Pulmonary artery endothelial cell (primary cell): ENCODE measurements at places on chromosomes 2 and 18. TPM values are rescaled to one million over a fixed set of nuclear protein-coding genes. Genes with fewer than 3 reads are reported as not detected.

Gene KLF7
- total RNA-seq, result 14.0 and 31.5 TPM in 2 replicates

Gene ACTG2
- not detected in 2 replicates for total RNA-seq

Gene FNDC4
- 35.0 and 47.0 TPM in 2 replicates for total RNA-seq

Gene PTMA
- 1,274 and 1,552 TPM in 2 replicates for total RNA-seq

Gene UXS1
- 29.3 and 35.6 TPM in 2 replicates for total RNA-seq

Gene CDH19
- not detected in 2 replicates for total RNA-seq

Gene CHMP1B
- total RNA-seq, result 48.0 and 63.4 TPM in 2 replicates

Gene EGR4
- not detected in 2 replicates for total RNA-seq

Gene REEP1
- total RNA-seq, result 0.25 and 0.26 TPM in 2 replicates

Gene CDH2
- 31.6 and 36.5 TPM in 2 replicates for total RNA-seq

Gene ALLC
- total RNA-seq, result not detected in 2 replicates

Gene CAPN14
- 0.07 TPM in 1 of 2 replicates, not detected in the other for total RNA-seq

Gene KCNE4
- total RNA-seq, result not detected in 2 replicates

Gene PSMG2
- total RNA-seq, result 69.1 and 89.0 TPM in 2 replicates

Gene B4GALT6
- total RNA-seq, result 9.1 and 12.2 TPM in 2 replicates

DNA sequence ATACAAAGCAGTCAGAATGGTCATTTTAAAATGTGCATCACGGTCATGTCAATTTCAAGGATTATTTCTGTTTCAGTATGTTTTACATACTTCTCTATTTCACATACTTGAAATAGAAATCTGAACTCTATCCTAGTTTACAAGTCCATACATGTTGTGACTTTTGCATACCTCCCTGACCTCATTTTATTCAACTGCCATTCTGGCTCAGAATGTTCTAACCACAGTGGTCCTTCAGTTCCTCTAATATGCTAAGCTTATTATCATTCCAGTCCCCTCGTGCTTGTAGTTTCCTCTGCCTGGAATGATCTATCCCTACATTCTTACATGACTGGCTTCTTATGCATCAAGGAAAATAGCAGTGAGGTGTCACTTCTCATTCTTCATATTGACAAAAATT, 295.6 kb downstream of the KIAA1328 start:
- DNase-seq, result no peak

- no peak for DNase-seq
These were observed 100.1 kb downstream of the THADA start for GRCh38 chr2:43495727-43496126.

DNA sequence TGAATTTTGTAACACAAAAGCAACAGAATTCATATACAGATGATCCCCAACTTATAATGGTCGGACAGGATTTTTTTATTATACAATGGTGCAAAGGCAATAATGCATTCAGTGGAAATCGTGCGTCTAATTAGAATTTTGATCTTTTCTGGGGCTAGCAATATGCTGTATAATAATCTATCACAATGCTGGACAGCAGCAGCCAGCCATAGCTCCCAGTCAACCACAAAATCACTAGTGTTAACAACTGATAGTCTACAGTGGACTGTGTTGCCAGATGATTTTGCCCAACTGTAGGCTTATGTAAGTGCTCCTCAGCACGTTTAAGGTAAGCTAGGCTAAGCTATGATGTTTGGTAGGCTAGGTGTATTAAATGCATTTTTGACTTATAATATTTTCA, 399.0 kb upstream of the SLC39A10 start:
- no peak for DNase-seq

GRCh38 chr2:5913711-5914395, 221.7 kb downstream of the SOX11 start:
- no peak for DNase-seq

- no peak for DNase-seq
These were observed 20.7 kb upstream of the COPS8 start for GRCh38 chr2:237065071-237065377.

DNA sequence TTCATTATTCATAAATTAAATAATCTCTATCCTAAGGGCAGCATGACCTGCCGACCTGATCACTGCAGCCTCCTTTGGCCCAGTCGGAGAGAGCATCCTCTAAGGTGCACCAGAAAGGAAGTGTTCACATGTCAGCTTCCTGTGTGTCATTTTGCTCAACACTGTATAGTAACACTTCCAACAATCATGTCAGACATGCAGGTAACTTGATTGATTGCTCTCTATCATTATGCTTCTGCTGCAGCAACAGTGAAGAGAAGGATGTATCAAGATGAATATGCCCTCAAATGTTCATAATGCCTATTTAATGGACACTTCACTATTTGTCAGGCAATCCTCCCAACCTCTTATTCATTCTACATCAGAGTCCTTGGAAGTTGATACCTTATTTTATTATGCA, 332.3 kb downstream of the CDH7 start:
- DNase-seq, result no peak

- no peak for DNase-seq
These were observed 14.6 kb upstream of the RIT2 start for GRCh38 chr18:43129946-43130524.

DNA sequence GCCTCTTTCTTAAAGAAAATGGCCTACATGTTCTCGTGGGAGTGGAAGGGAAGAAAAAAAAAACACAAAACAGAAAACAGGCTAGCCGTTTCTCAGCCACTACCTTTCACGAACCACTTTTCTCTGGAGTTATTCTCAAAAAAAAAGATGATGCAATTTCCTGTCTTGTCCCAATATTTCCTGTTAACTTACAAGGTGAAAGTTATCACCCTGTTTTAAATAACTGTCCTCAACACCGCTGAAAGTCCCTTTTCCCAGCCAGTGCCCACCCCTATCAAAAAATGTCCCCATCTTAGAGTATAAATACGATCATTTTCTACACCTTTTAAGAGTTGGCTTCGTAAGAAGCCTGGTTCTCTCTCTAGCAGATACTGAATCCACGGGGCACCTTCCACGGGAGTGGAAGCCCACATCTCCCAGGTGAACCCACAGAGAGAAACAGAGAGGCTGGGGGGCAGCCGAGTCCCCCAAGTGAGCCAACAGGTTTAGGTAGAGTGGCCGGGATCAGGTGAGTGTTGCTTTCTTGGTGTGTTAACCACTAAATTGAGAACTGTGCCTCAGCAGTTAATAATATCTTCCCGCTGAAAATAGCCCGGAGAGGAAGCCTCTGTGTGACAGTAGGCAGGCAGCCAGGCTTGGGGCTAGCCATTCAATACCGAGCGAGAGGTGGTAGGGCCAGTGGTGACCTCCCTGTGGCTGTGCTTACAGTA, 15.9 kb downstream of the SMAD7 start:
- no peak for DNase-seq

DNA sequence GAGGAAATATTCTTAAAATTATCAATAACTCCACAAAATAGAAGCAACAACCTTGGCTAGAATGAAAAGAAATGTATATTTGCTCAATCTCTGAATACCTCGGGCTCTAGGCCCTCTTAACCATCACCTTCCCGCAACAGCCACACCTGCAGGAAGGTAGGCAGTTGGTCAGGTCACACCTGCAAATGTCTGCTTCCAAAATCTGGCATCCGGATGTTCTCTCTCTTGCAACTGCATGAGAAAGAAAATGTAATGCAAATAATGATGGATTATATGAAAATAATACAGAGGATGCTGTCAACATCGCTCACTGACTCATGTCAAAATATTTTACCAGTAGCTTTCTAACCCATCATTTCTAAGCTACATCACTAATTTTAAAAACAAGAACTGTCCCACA, 148.3 kb downstream of the SATB2 start:
- no peak for DNase-seq

- DNase-seq, result no peak
These were observed 584.0 kb downstream of the SATB2 start for GRCh38 chr2:198873503-198874471.

- DNase-seq, result no peak
These were observed 29.9 kb upstream of the RUFY4 start for GRCh38 chr2:218039171-218039570.

DNA sequence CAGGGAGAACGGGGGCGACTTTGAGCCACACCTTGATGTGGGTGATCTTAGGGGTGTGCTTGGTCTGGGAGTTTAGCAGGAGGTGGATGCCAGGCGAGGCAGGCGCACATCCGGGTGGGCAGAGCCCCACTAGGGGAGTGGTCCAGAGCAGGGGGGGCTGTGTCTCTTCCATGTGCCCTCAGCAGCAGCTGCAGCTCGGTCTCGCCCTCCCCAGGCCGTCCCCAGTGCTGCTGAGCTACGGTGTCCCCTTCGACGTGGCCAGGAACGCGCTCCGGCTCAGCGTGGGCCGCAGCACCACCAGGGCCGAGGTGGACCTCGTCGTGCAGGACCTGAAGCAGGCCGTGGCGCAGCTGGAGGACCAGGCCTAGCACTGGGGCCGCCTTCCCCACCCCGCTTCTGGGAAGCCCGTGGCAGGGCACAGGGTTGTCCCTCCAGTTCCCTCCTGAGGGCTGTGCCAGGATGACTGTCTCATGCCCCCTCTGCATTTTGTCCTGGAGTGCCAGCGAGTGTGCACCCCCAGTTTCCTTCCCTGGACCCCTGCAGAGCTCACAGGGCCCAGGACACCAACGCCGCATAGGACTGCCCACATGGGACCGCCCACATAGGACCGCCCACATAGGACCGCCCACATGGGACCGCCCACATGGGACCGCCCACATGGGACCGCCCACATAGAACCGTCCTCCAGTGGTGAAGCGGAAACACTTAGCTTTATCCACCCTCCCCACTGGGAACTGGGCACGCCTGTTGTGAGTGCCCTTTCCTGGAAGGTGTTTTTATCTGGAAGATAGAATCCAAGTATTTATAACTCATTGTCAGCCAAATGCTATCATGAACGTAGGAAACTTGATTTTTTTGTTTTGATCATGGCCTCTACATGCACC, 1.9 kb upstream of the ESPNL start:
- DNase-seq, result peak; percentile 10

GRCh38 chr2:217996361-217996760, 6.4 kb downstream of the TNS1 start:
- no peak for DNase-seq

DNA sequence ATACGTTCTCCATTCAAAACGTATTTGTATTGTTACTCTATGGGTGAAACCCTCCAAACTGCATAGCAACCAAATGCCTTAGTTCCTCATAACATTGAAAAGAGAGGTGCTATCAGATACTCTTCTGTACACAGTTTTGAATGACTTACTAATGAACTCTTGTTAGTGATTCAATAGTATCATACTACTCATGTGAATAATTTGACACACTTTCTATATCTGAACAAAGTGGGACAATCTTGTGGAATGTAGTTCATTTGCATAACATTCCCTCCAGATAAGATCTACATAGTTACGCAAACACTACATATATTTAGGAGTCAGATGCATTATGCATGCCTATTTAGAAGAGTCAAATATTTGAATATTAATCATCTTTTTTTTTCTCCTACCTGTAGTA, 232.0 kb upstream of the NRXN1 start:
- DNase-seq, result no peak

- DNase-seq, result no peak
These were observed 47.0 kb downstream of the CHRNA1 start for GRCh38 chr2:174717273-174717672.

GRCh38 chr2:109375131-109375561, 238.6 kb downstream of the SEPTIN10 start:
- DNase-seq, result no peak

GRCh38 chr18:5726011-5726410, 169.3 kb downstream of the TMEM200C start:
- DNase-seq, result no peak

DNA sequence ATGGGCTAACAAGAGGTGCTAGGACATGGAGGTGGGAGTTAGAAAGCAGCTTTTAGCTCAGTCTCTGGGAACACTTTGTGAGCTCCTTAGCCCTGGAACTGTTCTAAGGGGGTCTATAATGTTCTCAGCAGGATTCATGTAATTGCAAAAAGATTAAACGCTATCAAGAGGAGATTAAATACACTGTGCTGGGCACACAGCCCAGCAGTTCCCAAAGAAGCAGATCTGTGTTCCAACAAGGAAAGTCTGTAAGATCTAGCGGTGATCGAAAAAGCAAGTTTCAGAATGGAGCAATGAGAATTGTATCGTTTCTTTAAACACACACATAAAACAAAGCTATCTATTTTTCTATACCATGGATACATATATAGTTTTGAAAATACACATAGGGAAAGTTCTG, 2.4 kb upstream of the ARID5A start:
- no peak for DNase-seq

GRCh38 chr2:230877116-230877758, 12.5 kb downstream of the ITM2C start:
- no peak for DNase-seq

- DNase-seq, result no peak
These were observed 52.4 kb downstream of the TNS1 start for GRCh38 chr2:217950401-217950871.

GRCh38 chr2:190579915-190580846, 45.7 kb upstream of the NEMP2 start:
- DNase-seq, result no peak

DNA sequence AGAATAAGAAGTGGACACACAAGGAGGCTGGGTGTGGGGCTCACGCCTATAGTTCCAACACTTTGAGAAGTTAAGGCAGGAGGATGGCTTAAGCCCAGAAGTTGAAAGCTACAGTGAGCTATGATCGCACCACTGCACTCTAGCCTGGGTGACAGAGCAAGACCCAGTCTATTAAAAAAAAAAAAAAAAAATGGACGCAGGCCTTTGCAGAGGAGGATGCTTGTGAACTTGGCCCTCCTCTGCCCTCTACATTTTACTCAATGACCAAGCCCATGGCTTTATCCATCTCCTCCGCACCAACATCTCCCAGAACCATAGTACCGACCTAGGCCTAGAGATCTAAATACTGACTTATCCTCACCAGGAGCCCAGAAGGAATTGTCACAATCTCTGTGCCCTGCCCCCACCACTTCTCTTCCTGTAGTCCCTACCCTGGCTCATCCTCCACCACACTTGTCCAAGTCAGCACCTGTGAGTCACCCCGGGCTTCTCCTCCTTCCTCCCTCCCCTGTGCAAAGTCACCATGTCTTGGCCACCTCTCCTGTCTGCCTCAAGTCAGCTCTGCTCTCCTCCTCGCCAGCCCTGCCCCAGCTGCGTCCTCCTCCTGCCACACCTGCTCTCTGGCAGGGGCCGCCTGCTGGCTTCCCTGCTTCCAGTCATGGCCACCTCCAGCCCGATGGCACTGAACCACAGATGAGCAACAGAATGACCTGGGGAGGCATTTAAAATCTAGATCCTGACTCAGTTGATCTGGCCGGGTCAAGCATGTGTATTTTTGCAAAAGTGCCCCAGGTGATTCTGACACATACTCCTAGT, 35.8 kb upstream of the ASPRV1 start:
- no peak for DNase-seq

- no peak for DNase-seq
These were observed 68.8 kb upstream of the SMAD7 start for GRCh38 chr18:49019446-49020045.

GRCh38 chr2:216047397-216047796, 34.0 kb upstream of the MREG start:
- no peak for DNase-seq

GRCh38 chr2:86065512-86065911, 40.2 kb downstream of the POLR1A start:
- DNase-seq, result no peak
